Body of pancreas (tissue), 4 donors: ENCODE measurements at places on chromosomes 4 and X. TPM values are rescaled to one million over a fixed set of nuclear protein-coding genes. Genes with fewer than 3 reads are reported as not detected.

DNA sequence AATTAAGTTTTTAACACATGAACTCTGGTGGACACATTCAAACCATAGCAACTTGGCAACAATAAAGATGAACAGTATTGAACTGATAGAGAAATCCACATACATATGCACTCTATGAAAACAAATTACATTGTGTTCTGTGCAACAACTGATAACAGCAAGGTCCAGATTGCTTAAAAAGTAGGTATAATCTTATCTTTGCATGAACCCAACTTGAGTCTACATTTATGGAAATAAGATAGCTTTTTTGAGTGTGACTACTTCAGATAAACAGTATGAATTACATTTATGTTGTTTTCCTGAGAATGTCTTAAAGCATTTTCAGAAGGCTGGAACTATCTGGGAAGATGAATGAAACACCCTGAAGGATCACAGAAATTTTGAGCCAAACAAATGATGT lies 212.6 kb upstream of the GK2 start:
- H3K4me3 ChIP-seq: no peak overlapping the region
- H3K27ac ChIP-seq: no peak overlapping the region
- H3K4me1 ChIP-seq: no peaks in the 10 kb centered on the region
- no peak for DNase-seq
- no peaks in the 10 kb centered on the region for H3K36me3 ChIP-seq

GRCh38 chr4:27239641-27240040 lies 379.0 kb downstream of the STIM2 start:
- H3K27ac ChIP-seq: no peak overlapping the region
- H3K36me3 ChIP-seq: no peaks in the 10 kb centered on the region
- no peak overlapping the region for H3K4me3 ChIP-seq

DNA sequence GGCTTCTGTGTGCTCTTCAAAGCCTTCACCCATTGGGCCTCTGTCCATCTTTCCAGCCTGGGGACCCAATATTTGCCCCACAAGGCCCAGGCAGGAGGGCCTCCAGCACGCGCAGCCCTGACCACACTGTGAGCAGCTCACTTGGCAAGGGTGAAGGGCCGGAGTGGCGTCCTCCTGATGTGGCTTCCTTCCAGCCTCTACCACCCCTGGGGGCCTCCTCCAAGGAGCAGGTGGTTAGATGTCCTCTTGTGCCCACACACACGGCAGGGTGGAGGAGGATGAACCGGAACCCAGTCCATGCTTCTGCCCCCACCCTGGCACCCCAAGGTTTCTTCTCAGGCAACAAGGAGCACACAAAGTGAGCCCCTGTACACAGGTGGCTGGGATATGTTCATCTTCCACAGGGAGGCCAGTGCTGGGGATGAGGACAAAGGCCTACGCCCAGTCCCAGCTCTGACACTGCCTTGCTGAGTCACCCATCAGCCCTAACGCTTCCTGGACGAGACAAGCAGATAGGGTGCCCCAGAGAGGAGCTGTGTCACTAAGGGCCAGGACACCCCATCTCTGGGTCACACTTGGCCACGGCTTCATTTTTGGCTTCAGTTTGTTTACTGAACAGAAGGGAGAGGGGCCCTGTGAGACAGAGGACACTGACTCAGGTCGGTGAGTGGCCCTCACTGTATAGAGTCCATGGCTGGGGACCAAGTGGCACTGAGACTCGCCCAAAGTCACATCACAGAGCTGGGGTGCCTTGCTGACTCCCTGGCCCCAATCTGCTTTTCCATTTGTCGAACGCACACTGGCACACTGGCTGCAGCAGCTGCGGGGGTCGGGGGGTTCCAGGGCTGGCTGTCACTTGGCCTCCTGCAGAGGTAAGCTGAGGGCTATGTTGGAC lies 1.9 kb downstream of the UBL4A start:
- H3K36me3 ChIP-seq: no peaks in the 10 kb centered on the region
- no peak overlapping the region for H3K27ac ChIP-seq
- no peak overlapping the region for H3K4me3 ChIP-seq
- DNase-seq: no peak

DNA sequence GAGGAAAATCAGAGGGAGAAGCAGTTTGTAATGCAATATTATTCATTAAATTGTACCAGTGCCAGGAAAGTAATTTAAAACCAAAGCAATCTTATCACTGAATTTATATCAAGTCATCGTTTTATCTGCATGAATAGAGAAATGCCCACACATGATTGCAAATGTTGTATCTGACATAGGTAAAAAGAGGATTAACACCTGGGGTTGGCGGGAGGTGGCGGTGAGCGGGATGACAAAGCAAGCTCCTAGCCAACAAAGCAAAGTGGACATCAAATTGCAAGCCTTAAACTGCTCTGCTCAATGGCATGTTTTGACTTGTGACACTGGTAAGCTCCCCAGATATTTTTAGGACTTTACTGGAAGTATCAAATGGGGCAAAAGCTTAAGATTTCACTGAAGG lies 16.4 kb downstream of the HPGD start:
- no peak overlapping the region for H3K4me3 ChIP-seq
- H3K4me1 ChIP-seq: no peaks in the 10 kb centered on the region
- H3K27me3 ChIP-seq: no peaks in the 10 kb centered on the region
- H3K27ac ChIP-seq: no peak overlapping the region
- H3K36me3 ChIP-seq: no peaks in the 10 kb centered on the region

DNA sequence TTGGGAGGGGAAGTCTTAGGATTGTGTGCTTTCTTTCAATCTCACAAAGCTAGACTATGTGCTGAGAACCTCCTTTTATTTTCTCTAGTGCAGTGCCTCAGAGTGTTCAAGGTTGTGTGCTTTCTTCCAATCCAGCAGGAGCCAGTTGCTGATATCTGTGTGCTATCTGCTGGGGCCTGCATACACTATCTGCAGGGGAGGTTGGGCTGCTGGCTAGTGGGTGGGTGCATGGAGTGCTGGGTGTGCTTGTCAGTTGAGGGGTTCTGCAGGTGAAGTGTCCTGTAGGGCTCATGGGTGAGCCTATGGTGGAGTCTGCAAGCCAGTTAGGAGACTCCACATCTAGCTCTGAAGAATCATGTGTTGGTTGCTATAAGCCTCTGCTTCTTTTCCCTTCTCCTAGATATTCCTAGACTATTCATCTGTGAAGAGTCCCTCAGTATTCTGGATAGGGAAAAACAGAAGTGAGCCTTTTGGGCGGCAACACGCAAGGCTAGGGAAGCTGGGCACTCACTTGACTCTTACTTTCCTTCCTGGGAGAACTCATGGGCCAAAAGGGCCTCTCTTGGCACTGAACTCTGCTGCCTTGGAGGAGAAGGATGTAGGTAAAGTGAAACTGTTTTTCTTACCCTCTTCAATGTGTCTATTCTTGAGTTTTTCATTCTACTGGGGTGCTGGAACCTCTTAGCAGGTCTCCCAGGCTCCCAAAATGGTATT lies 8.0 kb upstream of the CISD2 start:
- H3K36me3 ChIP-seq: no peaks in the 10 kb centered on the region
- H3K4me3 ChIP-seq: no peak overlapping the region
- H3K27me3 ChIP-seq: no peaks in the 10 kb centered on the region

The BCLAF3 gene
- 8.9 TPM for total RNA-seq

The TMEM185A gene
- total RNA-seq: 7.3 TPM
